ENCODE measurements at places on chromosomes 16 and 17. TPM values are rescaled to one million over a fixed set of nuclear protein-coding genes. Genes with fewer than 3 reads are reported as not detected.

GRCh38 chr17:39229274-39229913 is 3.6 kb upstream of the STAC2 start:
- no peak for DNase-seq

DNA sequence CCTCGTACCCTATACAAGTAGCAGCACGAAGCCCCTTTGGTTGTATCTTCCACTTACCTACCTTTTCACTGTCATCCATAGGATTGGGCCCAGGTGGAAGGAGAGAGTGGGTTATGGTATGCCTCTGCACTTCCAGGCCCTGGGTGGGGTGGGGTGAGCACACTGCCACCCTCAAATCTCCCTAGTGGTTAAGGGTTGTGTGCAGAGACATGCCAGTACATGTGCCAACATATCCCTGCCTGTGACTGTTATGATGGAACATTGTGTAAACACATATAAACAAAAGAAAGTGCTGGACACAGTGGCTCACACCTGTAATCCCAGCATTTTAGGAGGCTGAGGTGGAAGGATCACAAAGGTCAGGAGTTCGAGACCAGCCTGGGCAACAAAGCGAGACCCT is 11.1 kb downstream of the HROB start:
- DNase-seq, result no peak

DNA sequence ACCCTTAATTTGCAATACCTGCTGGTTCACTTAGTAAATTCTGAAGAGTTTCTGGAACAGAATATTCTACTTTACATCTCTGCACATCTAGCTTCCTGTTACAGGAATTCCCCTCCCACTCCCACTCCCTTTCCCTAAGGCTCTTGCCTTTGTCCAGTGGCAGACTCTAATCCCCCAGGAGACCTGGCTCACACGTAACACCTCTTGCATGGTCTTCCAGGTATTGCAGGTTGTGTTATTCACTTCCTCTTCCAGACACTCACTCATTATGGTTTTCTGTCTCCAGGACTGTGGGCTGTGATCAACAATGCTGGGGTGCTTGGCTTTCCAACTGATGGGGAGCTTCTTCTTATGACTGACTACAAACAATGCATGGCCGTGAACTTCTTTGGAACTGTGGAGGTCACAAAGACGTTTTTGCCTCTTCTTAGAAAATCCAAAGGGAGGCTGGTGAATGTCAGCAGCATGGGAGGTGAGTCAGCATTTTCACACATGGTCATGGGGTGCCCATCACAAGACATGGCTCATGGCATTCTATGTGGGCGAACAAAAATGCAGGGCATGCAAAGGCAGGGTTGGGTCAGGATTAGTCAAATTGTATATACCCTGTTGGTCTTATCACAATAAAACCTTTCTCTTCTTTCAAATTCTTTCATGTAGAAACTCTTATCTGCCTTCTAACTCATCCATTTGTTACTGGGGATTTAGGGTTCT is 35.8 kb downstream of the HSD17B2 start:
- DNase-seq, result no peak

GRCh38 chr16:50245417-50246298 is 20.7 kb upstream of the ADCY7 start:
- no peak for DNase-seq

- DNase-seq, result no peak
Measured at GRCh38 chr16:81432937-81433557, 11.6 kb upstream of the CMIP start.

The HOXB4 gene
- 2.0 TPM for total RNA-seq

DNA sequence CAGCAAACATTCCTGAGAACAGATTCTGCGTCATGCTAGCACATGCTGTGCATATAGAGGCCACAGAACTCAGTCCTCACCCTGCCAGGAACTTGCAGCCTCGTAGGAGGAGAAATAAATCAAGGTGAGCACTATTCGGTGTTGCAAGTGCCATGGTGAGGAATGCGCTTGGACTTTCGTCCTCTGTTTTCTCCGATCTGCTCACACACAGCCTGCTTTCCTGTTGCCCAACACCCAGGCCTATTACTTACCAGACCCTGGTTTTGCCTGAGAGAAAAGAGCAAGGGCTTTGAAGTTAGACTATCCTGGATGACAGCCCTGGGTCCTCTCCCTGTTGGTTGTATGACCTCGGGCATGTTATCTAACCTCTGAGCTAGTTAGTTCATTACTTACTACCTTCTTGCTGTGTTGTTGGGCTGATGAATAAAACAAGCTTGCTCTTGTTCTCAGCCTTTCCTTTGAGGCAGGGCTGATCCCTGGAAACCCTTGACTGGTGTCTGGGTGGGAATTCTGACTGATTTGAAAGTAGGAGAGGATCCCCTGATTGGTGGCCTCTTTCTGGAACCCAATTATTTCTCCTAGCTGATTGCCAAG is 2.9 kb downstream of the ACSF2 start:
- DNase-seq, result no peak

The CACNG4 gene
- not detected for total RNA-seq

DNA sequence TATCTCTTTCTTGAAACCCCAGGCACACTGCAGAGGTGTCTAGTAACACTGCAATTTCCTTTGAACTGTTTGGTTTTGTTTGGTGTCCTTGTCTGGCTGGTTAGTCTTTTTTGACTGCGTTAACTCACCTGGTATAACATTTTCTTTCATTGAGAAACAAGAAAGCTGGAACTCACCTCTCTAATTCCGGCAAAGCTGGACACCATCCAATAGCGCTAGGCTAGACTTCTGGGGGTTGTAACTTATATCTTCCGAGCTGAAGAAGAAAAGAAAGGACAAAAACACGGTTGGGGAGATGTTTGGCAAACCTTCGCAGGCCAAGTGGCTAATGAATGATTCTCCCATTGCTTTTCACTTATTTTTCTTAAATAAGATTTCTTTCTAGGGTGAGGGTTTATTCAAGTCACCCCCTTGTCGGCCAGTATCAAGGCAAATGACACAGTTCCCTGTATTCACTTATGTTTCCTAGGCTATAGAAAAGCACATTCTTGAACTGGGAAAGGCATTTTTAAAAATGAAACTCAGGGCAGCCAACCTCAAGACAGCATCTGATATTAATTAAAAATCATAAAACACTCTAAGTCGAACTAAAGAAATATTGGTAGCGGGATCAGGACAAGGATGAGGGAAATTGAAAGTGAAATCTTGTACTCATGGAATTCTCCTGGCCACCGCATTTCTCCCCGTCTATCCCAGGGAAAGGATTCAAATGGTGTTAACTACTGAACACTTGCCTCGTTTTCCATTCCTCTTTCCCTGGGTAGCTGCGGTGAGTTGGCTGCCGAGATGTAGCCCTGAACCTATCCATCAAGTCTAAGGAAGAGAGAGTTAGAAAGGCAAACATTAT is 95.9 kb upstream of the ZFHX3 start:
- no peak for DNase-seq

DNA sequence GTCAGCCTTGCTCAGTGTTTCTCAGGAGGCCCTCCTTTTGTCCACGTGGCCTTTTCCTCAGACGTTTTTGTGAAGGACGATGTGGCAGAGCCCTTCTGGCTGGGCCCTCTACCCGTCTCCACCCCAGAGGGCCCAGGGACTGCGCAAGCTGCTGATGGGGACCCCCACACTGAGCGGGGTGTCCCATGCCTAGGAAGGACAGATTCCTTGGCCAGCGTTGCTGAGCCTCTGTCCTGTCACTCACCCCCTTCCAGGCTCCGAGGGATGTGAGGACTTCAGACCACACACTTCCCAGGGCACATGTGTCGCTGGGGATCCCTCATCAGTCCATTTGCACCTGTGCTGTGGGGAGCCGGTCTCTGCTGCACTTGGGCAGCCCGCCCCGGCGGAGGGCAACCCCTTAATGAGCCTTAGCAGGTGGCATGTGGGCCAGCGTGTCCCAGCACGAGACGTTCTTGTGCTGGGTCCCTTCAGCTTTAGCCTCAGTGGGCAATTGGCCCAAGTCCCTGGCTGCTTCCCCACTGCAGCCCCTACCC is 48.3 kb downstream of the NT5M start:
- no peak for DNase-seq

GRCh38 chr16:87806641-87807546 is 41.1 kb upstream of the KLHDC4 start:
- DNase-seq, result no peak

GRCh38 chr16:3259836-3260235 is 3.4 kb upstream of the MEFV start:
- DNase-seq, result no peak

- DNase-seq, result peak; percentile 66
Measured at GRCh38 chr16:69276148-69277115, 34.7 kb upstream of the VPS4A start.

The DNAJC7 gene
- total RNA-seq, result 90.2 TPM

The TPSAB1 gene
- 13.8 TPM for total RNA-seq

DNA sequence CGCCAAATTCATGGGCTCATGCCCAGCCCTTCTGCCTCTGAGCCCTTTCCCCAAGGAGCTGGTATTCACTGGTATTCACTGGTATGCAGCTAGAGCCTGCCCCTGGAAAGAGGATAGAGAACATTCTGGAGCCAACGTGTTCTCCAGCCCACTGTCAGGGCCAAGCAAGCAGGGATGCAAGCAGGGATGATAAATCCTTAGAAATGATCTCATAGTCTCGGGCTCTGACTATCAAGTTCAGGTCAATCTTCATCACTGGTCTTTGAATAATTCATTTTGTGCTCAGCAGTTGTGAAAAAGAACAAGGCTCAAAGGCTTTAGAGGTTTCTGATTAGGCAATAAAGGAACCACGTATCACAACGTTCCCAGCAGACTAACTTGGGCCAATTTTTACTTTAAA is 57.3 kb downstream of the CACNG5 start:
- DNase-seq, result no peak

The DHRS7C gene
- not detected for total RNA-seq

DNA sequence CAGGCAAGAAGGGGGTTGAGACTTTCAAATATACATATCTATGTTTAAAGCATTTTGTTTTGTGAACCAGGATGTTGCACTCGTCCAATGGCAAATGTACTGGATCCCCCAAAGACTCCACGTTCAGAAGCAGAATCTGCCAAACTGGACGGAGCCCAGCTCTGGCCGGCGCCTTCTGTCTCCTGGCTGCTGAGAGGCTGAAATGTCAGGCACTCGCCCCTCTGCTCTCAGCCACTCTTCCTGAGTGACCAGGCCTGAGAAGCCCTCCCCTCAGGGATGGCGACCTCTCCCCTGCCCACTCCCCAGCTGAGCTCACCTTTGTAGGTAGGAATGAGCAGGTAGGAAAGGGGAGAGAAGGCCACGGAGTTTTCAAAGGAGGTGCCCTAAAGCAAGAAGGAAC is 187.5 kb upstream of the FOXF1 start:
- no peak for DNase-seq

The ASPHD1 gene
- total RNA-seq, result 2.4 TPM

GRCh38 chr17:78933959-78934568 is 8.9 kb upstream of the TIMP2 start:
- peak; percentile 92 for DNase-seq

The GNGT2 gene
- not detected for total RNA-seq

DNA sequence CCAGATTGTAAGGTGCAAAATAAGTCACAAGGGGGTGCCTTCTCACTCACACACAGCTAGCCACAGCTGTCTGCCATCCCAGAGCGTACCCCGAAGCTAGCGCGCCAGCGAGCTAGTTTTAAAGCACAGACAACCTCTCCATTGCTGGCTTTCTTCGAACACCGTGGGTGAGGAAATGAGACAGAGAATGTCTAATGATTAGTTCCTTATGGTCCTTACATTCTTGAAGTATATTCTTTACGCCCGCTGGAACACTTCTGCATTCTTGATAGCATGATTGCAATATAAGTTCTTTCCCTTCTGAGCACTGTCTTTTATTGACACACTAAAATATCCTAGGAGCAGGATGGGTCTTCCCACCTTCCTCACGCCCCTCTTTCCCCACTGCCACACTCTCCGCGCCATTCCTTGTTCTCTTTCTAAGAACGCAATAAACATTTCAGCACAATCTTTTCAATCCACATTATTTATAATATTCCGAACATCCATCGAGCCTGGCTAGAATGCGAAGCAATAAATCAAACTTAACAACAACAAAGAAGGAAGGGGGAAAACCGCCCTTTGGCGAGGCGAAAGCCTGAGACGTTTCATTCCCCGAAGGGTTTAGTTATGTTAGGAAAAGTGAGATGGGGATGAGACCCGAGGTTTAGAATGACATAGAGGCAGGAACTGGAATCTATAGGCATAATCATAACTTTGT is 251.3 kb downstream of the NTN1 start:
- DNase-seq, result no peak

The SOST gene
- not detected for total RNA-seq

The CLDN9 gene
- total RNA-seq, result 0.30 TPM

GRCh38 chr17:65548269-65548969 is 13.0 kb downstream of the AXIN2 start:
- DNase-seq, result no peak

DNA sequence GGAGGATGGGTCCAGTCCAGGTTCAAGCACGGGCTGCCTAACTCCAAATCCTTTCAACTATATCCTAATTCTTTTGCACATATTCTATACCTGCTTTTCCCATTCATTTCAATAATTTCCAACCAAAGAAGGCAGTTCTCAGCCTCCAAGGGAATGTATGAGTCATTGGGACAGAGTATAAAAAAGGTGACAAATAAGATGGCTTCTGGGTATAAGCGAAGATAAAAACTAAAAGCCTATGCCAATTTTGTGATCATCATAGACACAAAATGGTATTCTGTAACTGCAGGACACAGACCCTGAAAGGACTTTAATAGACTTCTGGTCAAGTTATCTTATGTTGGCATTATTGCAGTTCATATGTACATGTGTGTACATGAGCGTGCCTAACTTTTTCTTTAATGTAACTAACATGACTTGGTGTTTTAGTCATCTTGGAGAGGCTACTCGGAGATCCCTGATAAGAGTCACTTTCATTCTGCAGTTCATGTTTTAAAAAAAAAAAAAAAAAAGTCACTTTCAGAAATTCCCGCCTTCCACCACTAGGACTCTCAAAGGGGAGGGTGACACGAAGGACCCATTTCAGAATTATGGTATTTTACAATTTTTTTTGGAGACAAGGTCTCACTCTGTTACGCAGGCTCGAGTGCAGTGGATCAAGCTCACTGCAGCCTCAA is 17.3 kb downstream of the COG1 start:
- DNase-seq, result no peak

GRCh38 chr16:27730661-27731210 is 180.8 kb downstream of the KATNIP start:
- no peak for DNase-seq

DNA sequence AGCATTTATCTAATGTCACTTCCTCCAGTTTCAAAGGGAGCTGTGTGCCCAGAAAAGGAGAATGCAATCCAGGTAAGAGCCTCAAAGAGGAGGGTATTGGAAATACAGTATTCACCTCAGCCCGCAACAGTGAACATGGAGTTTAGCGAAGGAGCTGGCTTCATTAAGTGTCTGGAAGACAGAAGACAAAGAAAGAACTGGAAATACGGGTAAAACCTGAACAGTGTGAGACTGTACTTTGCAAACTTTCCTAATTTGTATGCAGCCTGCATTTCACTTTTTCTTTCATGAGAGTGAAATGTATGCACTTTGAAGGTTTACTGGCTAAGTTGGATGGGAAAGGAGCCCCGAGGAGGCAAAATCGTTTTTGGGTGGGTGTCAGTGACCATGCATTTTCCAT is 478.4 kb downstream of the HS3ST3B1 start:
- no peak for DNase-seq

GRCh38 chr17:2940352-2940751 is 123.1 kb downstream of the OR1D5 start:
- DNase-seq, result no peak

The TRPV3 gene
- total RNA-seq, result 9.6 TPM

Data from tibial nerve (tissue), 4 donors.